Spleen (tissue), 13 donors: ENCODE measurements at places on chromosomes 12 and 14.

DNA sequence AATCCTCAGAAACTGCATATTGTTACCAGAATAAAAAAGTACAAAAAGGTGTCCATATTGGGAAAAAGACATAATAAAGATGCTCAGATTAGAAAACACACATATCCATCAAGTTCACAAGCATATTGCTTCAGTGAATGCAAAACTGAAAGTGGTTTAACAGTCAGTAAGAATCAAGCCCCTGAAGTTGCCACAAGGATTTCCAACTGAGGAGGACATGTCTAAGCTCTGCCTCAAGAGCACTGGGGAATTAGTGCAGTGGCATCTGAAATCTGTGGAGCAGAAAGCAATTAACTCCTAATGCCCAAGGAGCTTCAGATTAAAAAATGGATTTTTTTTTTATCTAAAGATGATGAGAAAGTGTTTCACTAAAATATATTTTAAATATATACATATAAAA lies 113.2 kb downstream of the DENND5B start:
- peaks cover 52% of the 10 kb centered on the region for H3K4me1 ChIP-seq
- H3K27me3 ChIP-seq, result no peaks in the 10 kb centered on the region
- no peaks in the 10 kb centered on the region for H3K36me3 ChIP-seq
- no peak overlapping the region for H3K27ac ChIP-seq
- no peak for DNase-seq
- H3K4me3 ChIP-seq, result no peak overlapping the region

DNA sequence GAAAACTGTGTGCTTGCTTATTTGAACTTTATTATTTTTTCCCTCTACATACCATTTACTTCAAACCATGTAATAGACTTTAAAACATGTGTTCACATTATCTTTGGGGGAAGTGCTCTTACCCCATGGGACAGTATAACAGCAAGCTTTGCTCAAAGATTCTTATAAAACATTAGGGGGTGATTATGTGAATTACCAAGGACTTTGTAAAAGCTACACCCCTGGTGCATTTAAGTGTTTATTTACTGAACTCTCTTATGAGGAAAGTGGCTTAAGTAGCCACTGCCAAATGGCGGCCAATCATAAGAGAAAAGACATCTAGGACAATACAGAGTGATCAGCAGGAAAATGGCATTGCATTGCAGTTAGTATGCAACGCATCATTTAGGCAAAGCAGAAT lies 70.3 kb downstream of the CAPZA3 start:
- no peaks in the 10 kb centered on the region for H3K36me3 ChIP-seq
- no peak for DNase-seq
- H3K27me3 ChIP-seq, result no peaks in the 10 kb centered on the region
- no peak overlapping the region for H3K4me3 ChIP-seq

GRCh38 chr12:11661491-11662089 lies 12.1 kb downstream of the ETV6 start:
- no peak overlapping the region for H3K4me3 ChIP-seq
- H3K27ac ChIP-seq, result no peak overlapping the region
- no peaks in the 10 kb centered on the region for H3K27me3 ChIP-seq
- no peak for DNase-seq

- H3K36me3 ChIP-seq, result no peaks in the 10 kb centered on the region
- no peak overlapping the region for H3K4me3 ChIP-seq
- no peak for DNase-seq
- no peaks in the 10 kb centered on the region for H3K27me3 ChIP-seq
- H3K27ac ChIP-seq, result peak overlapping the region; percentile 10
- H3K4me1 ChIP-seq, result peaks cover 7% of the 10 kb centered on the region
These were observed 126.9 kb upstream of the PRICKLE1 start for GRCh38 chr12:42716491-42716891.

- no peaks in the 10 kb centered on the region for H3K36me3 ChIP-seq
- peaks cover 33% of the 10 kb centered on the region for H3K4me1 ChIP-seq
- no peaks in the 10 kb centered on the region for H3K27me3 ChIP-seq
- no peak for DNase-seq
These were observed 21.4 kb downstream of the ITPK1 start for GRCh38 chr14:93094121-93094918.

GRCh38 chr12:99911967-99912366 lies 72.8 kb downstream of the ANKS1B start:
- no peak overlapping the region for H3K27ac ChIP-seq
- H3K4me1 ChIP-seq, result no peaks in the 10 kb centered on the region
- no peaks in the 10 kb centered on the region for H3K27me3 ChIP-seq
- H3K36me3 ChIP-seq, result no peaks in the 10 kb centered on the region
- H3K4me3 ChIP-seq, result no peak overlapping the region
